ENCODE measurements at places on chromosomes 16 and 17.

DNA sequence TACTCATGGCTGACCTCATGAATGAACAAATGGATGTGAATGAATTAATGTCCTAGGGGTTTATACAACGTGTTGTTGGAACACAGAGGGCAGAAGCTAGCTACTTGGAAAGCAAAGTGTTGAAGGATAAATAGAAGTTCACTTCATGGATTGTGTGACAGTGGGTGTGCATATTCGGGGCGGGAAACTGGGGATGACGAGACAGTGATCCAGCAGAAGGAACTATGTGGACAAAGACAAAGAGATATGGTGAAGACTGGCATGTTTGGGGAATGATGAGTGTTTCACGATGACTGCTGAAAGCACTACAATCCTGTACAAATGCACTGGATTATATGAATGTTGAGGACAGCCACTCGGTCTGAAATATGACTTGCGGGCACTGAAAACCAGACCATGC is 250.5 kb upstream of the C16orf82 start:
- ATAC-seq, result no peak

GRCh38 chr16:86968866-86969265 is 348.3 kb downstream of the C16orf95 start:
- no peak for ATAC-seq

DNA sequence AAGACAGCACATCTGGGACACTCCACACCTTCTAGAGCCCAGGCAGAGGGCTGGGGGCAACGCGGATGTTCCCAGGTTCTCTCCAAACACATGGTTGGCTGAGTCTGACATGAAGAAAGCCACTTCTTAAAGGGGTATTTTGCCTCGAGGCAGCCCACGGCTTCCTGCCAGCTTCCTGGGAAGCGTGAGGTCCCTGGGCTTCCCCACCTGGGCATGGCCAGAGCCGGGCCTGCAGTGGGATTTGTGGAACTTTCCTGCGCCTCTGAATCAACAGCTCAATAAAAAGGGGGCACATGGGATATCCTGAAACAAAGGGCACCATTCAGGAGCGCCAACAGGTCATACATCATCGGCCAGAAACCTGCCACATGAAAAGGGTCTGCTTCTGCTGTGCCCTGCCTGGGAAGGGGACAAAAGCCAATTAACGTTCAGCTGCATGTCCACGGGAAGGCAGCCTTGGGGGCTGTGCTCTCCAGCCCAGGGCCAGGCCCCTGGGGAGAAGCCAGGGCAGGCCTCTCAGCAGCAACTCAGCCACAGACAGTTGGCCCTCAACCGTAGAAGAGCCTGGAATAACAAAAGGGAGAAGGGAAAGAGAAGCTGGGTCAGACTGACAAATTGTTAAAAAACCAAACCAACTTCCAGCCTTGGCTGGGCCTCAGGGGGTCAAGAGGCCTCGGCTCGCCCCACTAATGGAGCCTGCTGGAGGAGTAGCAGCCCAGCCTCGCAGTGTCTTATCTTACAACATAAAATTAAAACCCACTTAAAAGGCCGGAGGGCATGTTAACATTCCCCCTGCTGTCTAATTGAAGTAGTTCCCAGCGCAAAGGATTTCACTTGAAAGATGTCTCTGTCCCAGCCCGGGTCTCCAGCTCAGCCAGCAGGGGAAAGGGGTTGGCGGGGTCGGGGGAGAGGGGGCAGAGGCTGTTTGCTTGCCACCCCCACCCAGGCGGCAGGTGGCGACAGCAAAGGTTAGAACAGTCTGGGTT is 34.2 kb downstream of the TBX4 start:
- ATAC-seq, result no peak

- ATAC-seq, result no peak
Measured at GRCh38 chr16:16997349-16997748, 473.4 kb downstream of the XYLT1 start.

DNA sequence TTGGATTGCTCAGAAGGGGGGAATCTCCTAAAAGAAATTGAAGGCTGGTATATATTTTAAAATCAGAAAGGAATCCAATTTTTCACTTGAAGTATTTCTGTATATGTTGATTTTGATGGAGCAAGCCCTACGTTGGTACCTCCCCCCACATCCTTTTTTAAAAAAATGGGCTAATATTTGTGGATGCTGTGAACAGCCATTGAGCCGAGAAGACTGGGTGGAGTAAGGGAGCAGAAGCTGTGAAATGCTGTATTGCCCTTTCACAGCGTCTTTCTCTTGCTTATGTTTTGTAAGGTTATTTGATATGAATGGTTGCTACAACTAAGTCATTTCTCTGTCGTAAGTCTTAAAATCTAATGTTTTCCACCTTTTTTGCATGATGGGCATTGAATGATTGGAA is 2.3 kb downstream of the PAFAH1B1 start:
- no peak for ATAC-seq

DNA sequence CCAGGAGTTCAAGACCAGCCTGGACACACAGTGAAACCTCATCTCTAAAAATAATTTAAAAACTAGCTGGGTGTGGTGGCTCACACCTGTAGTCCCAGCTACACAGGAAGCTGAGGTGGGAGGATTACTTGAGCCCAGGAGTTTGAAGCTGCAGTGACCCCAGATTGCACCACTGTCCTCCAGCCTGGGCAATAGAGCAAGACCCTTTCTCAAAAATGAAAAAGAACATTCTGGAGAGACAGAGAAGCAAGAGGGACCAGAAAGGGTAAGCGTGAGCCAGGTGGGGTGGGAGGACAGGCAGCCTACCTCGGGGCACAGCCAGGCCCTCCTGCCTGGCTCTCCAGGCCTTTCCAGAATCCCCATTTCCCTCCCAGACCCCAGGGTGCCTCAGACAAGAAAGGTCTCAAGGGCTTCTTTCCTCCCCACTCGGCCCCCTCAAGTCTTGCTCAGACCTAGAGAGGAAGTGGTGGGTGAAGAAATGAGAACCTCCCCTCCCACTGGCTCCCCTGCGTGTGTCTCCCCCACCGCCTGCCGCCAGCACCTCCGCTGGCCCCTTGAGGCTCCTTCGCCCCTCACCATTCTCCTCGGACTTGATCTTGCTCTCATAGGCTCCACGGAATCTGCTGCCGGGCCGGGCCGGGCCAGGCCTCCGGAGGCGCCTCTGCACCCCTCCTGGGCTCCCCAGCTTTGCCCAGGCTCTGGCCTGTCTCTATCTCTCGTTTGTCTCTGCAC is 503 bp downstream of the C16orf54 start:
- peak; percentile 35 for ATAC-seq

- ATAC-seq, result no peak
Measured at GRCh38 chr17:17824119-17824782, 12.5 kb downstream of the SREBF1 start.

GRCh38 chr17:77817953-77818352 is 140.6 kb upstream of the TNRC6C start:
- ATAC-seq, result no peak

- ATAC-seq, result no peak
Measured at GRCh38 chr16:88306860-88307545, 75.8 kb upstream of the ZNF469 start.

DNA sequence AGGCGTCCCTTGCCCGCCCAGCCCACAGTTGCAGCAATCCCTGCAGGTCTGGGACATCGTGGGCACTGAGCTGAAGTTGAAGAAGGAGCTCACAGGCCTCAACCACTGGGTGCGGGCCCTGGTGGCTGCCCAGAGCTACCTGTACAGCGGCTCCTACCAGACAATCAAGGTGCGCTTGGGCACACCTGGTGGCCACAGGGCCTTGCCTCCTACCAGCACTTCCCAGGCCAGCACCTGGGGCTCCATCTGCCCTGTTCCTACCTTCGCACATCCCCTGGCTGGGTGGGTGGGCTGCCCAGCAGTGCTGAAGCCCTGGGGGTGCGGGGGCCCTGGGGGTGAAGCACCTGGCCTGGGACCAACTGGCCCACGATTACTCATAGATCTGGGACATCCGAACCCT is 19.9 kb downstream of the TRAF7 start:
- ATAC-seq, result peak; percentile 7

DNA sequence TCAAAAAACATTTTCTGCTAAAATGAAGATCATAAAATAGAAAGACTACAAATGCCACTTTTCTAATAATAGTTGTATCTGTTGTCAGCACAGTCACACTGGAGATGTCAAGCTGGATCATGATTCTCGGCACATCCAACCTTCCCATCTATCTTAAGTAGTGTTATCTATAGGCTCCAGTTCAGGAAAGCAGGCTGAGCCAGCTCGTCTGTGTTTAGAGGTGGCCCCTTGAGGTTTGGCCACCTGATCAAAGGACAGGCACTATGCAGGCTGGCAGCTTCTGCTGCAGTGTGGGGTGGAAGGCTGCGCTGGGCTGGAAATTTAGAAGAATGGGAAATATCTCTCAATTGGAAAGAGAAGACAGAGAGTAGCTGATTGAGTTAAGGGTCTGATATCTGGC is 32.4 kb downstream of the SMYD4 start:
- no peak for ATAC-seq

- no peak for ATAC-seq
Measured at GRCh38 chr16:87653234-87653633, 50.9 kb downstream of the JPH3 start.

DNA sequence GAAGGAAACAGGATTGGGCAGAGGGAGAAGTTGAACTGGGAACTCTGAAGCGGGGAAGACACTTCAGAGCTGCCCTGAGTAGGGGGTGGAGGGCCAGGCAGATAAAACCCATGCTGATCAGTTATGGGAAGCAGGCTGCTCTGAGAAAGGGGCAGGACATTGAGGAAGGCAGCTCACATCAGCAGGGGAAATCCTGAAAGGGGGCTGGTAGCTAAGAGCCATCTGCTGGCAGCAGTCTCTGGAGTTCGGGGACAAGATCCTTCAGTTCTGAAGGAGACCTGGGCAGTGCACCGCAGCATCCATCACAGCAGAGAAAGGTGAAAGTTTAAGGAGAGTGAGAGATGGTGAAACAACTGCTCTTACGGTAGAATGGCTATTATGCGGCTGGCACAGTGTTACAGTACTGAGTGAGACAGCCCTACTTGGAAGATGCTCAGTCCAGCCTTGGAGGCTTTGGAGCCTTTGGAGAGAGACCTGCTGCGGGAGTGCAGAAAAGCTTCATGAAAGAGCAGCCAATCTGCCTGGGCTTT is 5.4 kb upstream of the KIF18B start:
- ATAC-seq, result no peak

DNA sequence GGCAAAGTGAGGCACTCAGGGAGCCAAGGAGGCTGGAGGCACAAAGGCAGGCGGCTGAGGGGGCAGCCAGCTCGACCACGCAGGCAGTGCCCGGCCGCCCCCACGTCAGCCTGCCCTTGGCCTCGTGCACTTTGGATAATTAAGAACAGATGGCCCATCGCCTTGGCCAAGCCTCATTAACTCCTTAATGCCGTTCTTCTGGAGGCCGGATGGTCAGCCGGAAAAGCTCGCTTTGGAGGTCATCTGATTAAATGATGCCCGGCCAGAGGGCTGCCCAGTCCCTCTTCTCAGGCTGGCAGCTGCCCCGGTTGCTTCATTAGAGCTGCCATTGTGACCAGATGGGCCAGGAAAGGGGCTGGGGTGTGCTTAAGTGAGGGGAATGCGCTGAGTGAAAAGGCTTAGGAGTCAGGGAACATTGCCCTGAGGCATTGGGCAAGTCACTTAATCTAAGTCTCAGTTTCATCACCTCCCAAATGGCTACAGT is 364.0 kb downstream of the NPIPA8 start:
- no peak for ATAC-seq

DNA sequence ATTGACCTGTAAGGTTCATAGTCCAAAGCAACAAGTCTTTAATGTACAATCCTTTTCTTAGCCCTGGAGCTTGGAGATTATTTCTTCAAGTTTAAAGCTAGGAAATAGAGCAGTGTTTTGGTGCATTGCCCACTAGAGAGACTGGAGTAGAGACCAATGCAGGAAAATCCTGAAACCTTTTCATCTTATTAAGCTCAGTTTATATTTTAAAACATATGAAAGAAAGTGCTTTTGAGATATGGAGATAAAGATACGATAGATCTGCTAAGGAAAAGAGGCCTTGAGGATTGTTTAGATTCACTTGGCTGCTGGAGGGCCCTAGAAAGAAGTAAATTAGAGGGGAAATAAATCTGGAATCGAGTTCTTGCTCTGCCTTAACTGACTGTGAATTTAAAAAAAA is 212.0 kb downstream of the GRIN2A start:
- no peak for ATAC-seq

- no peak for ATAC-seq
Measured at GRCh38 chr17:31792007-31792585, 66.9 kb downstream of the COPRS start.
